ENCODE measurements at places on chromosomes 7 and 10. TPM values are rescaled to one million over a fixed set of nuclear protein-coding genes. Genes with fewer than 3 reads are reported as not detected.

GRCh38 chr7:131536361-131536849 lies 20.0 kb downstream of the PODXL start:
- DNase-seq = no peak
- H3K36me3 ChIP-seq = peaks cover 7% of the 10 kb centered on the region
- H3K27me3 ChIP-seq = no peaks in the 10 kb centered on the region
- no peak overlapping the region for H3K4me3 ChIP-seq

The ADRB1 gene
- total RNA-seq = 0.18 TPM

- no peak overlapping the region for H3K27ac ChIP-seq
- H3K4me1 ChIP-seq = no peaks in the 10 kb centered on the region
- H3K36me3 ChIP-seq = no peaks in the 10 kb centered on the region
- DNase-seq = no peak
- peaks cover 18% of the 10 kb centered on the region for H3K27me3 ChIP-seq
Observed at GRCh38 chr7:50838675-50839377, 56.1 kb upstream of the GRB10 start.

The HMX3 gene
- total RNA-seq = not detected

- no peak overlapping the region for H3K27ac ChIP-seq
- H3K36me3 ChIP-seq = no peaks in the 10 kb centered on the region
- peaks cover 4% of the 10 kb centered on the region for H3K27me3 ChIP-seq
- no peak overlapping the region for H3K4me3 ChIP-seq
- DNase-seq = no peak
Observed at GRCh38 chr7:17370901-17371585, 72.6 kb downstream of the AHR start.

DNA sequence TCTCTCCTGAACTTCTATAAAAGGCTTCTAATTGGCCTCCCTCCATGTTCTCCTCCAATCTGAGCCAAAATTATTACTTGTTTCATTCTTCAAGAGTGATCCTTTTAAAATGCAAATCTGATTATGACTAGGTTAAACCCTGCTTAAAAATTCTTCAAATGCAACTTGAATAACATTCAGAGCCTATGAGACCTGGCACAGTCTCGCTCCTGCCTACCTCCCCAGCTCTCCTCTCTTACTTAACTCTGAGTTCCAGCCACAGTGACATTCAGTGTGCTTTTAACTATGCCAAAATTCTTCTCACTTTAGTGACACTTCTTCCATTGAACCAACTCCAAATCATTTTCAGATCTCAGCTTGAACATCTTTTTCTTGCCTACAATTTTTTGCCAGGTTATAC lies 68.8 kb downstream of the TMEM168 start:
- no peaks in the 10 kb centered on the region for H3K36me3 ChIP-seq
- H3K27me3 ChIP-seq = no peaks in the 10 kb centered on the region
- DNase-seq = no peak
- H3K4me3 ChIP-seq = no peak overlapping the region

GRCh38 chr7:128812514-128813168 lies 17.6 kb upstream of the FLNC start:
- DNase-seq = no peak
- no peak overlapping the region for H3K4me3 ChIP-seq
- peaks cover 4% of the 10 kb centered on the region for H3K36me3 ChIP-seq
- no peaks in the 10 kb centered on the region for H3K4me1 ChIP-seq

- no peaks in the 10 kb centered on the region for H3K27me3 ChIP-seq
- no peak for DNase-seq
- no peaks in the 10 kb centered on the region for H3K4me1 ChIP-seq
- no peak overlapping the region for H3K27ac ChIP-seq
Observed at GRCh38 chr7:43803865-43804264, 45.4 kb downstream of the BLVRA start.

- H3K27ac ChIP-seq = no peak overlapping the region
- H3K4me1 ChIP-seq = peaks cover 32% of the 10 kb centered on the region
- no peaks in the 10 kb centered on the region for H3K27me3 ChIP-seq
- no peak for DNase-seq
- H3K36me3 ChIP-seq = no peaks in the 10 kb centered on the region
Observed at GRCh38 chr7:141362580-141363435, 188.4 kb upstream of the AGK start.

DNA sequence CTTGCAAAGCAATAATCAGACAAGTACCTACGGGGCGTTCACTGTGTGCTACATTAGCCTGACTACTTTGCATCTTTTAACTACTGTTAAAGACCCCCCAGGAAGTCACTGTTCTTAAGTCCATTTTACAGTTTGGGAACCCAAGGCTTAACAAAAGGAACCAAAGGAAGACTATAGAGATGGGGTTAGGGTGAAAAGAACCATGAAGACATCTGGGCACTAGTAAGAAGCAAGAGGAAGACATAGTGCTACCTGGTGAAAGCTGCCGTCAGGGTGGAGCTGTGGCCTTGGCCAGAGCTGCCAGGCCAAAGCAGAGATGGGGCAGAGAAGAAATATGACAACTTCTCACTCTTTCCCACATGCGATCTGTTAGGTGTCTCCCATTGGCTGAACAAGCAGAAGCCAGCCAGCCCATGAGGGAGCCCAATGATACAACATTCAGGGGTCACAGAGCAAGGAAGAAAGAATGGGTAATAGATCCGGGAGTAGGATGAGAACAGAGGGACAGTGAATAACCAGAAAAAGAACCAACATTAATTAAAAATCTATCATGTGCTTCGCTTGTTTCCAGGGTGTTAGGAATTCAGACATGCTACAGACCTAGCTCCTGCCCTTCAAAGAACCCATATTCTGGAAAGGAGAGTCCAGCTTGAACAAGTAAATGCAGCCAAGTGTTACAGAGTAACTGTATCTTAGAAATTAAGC lies 85.4 kb downstream of the ARID5B start:
- no peak for DNase-seq
- H3K4me1 ChIP-seq = peaks cover 12% of the 10 kb centered on the region
- H3K4me3 ChIP-seq = no peak overlapping the region
- H3K36me3 ChIP-seq = peaks cover 13% of the 10 kb centered on the region
- H3K27me3 ChIP-seq = no peaks in the 10 kb centered on the region

The HOXA5 gene
- 133 TPM for total RNA-seq

The TMEM184A gene
- 5.0 TPM for total RNA-seq

GRCh38 chr10:23194966-23195845 lies 3.1 kb downstream of the PTF1A start:
- H3K36me3 ChIP-seq = peaks cover 1% of the 10 kb centered on the region
- no peak for DNase-seq
- H3K27ac ChIP-seq = no peak overlapping the region
- peaks cover 92% of the 10 kb centered on the region for H3K27me3 ChIP-seq

GRCh38 chr7:919924-920341 lies 34.5 kb downstream of the ADAP1 start:
- peaks cover 20% of the 10 kb centered on the region for H3K4me1 ChIP-seq
- H3K4me3 ChIP-seq = no peak overlapping the region
- peak; percentile 37 for DNase-seq
- no peaks in the 10 kb centered on the region for H3K27me3 ChIP-seq
- H3K27ac ChIP-seq = no peak overlapping the region

DNA sequence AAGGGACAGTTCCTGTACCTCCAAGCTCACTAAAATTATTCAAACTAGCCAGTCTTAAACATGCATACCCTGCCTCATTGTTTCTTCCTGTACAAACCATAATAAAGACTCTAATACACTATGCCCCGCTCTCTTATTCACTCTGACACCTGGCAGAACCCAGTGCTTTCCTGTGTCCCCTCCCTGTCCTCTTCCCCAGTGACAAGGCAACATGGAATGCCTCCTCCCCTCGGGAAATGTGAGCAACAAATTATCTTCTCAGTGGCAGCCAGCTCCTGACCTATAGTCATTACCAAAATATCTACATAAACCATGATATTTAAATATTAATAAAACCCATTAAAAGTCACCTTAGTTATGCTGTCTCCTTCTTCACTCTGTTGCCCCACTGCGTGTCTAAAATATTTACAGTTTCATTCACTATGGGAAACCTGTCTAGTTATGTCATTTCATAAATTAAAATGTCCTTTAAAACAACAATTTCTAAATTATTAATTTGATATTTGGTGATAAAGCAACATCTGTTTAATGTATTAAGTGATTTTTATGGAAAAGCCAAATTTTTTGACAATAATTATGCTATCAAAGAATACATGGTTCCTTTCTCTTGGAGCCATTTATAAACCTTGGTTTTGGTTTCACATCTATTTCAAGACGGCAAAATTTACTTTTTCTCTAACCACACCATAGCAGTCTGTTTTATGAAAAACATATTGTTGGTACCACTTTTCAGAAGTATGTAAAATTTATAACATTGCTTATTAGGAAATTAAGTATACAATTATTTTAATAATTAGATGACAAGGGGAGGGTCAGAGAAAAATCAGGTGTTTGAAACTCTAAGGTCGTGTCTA lies 1355.2 kb downstream of the XPNPEP1 start:
- no peaks in the 10 kb centered on the region for H3K36me3 ChIP-seq
- no peak overlapping the region for H3K4me3 ChIP-seq
- DNase-seq = no peak
- H3K27me3 ChIP-seq = no peaks in the 10 kb centered on the region
- H3K4me1 ChIP-seq = peaks cover 1% of the 10 kb centered on the region

GRCh38 chr10:123517426-123517825 lies 148.7 kb upstream of the GPR26 start:
- H3K4me3 ChIP-seq = no peak overlapping the region
- peaks cover 14% of the 10 kb centered on the region for H3K4me1 ChIP-seq
- no peaks in the 10 kb centered on the region for H3K36me3 ChIP-seq
- no peak for DNase-seq
- H3K27me3 ChIP-seq = peaks cover 91% of the 10 kb centered on the region

DNA sequence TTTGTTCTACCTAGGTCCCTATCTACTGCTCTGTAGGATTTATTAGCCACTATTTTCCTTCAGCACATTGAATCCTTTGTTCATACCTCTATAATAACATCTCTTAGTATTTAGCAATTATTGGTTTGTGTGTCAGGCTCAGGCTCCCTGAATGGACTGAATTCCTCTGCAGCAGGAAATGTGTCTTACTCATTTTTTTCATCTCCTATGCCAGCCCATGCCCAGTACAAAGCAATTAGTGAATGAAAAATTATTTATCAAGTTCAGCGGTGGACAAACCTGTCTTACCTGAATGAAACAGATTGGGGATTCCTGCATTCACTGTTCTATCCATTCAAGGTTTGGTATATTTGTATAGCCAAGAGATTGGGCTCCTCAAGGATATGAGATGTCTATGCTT lies 53.7 kb downstream of the C1GALT1 start:
- no peak overlapping the region for H3K4me3 ChIP-seq
- H3K36me3 ChIP-seq = peaks cover 28% of the 10 kb centered on the region
- H3K27ac ChIP-seq = peak overlapping the region; percentile 2
- H3K4me1 ChIP-seq = peaks cover 19% of the 10 kb centered on the region
- no peak for DNase-seq

- H3K4me1 ChIP-seq = peaks cover 33% of the 10 kb centered on the region
- no peak overlapping the region for H3K4me3 ChIP-seq
- H3K27me3 ChIP-seq = peaks cover 14% of the 10 kb centered on the region
- DNase-seq = no peak
Observed at GRCh38 chr10:103690281-103690680, 165.1 kb downstream of the SH3PXD2A start.

DNA sequence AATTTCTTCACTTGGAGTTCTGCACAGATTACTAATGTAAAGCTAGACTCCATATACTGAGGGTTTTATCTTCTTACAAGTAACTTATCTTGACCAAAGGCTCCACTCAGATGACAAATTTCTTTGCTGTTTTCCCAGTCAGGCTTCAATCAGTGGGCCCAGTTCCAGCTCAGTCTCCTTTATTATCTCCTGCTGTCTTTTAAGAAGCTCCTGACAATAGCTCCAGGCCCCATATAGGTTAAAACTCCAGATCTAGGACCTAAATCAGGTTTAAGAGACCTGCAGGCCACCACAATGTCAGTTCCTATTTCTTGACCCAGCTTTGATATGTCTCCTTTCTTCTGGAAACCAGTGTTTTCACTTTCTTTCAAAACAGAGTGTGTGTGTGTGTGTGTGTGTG lies 165.2 kb downstream of the RELN start:
- H3K4me3 ChIP-seq = no peak overlapping the region
- H3K27me3 ChIP-seq = peaks cover 7% of the 10 kb centered on the region
- H3K27ac ChIP-seq = peak overlapping the region; percentile 34
- no peak for DNase-seq
- peaks cover 4% of the 10 kb centered on the region for H3K36me3 ChIP-seq
- H3K4me1 ChIP-seq = peaks cover 4% of the 10 kb centered on the region

- H3K27ac ChIP-seq = no peak overlapping the region
- no peaks in the 10 kb centered on the region for H3K36me3 ChIP-seq
- DNase-seq = no peak
- H3K4me1 ChIP-seq = no peaks in the 10 kb centered on the region
Observed at GRCh38 chr10:132162590-132163277, 24.0 kb upstream of the DPYSL4 start.

The TLX1 gene
- total RNA-seq = not detected

The WDFY4 gene
- total RNA-seq = 2.6 TPM

GRCh38 chr10:11454958-11455566 lies 156.4 kb downstream of the USP6NL start:
- H3K36me3 ChIP-seq = peaks cover 26% of the 10 kb centered on the region
- no peak overlapping the region for H3K27ac ChIP-seq
- H3K27me3 ChIP-seq = peaks cover 11% of the 10 kb centered on the region
- no peaks in the 10 kb centered on the region for H3K4me1 ChIP-seq

The EPHA1 gene
- total RNA-seq = 23.2 TPM

DNA sequence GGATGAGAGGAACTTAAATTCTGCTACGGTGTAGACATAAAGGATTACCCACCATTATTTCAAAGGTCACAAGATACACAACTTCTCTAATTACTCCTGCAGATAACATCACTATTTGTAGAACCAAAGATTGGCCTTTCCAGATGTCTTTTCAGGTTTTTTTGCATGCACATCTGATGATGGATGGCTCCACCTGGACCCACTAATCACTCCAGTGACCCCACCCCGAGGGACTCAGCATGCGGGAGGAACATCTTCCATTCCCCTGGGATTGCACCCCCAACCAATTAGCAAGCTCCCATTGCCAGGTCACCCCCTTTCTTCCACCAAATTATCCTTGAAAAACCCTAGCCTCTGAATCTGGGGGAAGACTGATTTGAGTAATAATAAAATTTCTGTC lies 608.9 kb downstream of the CNTNAP2 start:
- no peak for DNase-seq
- peaks cover 12% of the 10 kb centered on the region for H3K4me1 ChIP-seq
- H3K27ac ChIP-seq = no peak overlapping the region

The ZNF786 gene
- total RNA-seq = 12.1 TPM

GRCh38 chr7:83677180-83677866 lies 28.4 kb upstream of the SEMA3E start:
- no peaks in the 10 kb centered on the region for H3K27me3 ChIP-seq
- H3K4me3 ChIP-seq = no peak overlapping the region
- H3K27ac ChIP-seq = no peak overlapping the region
- no peak for DNase-seq
- H3K36me3 ChIP-seq = no peaks in the 10 kb centered on the region
- peaks cover 11% of the 10 kb centered on the region for H3K4me1 ChIP-seq
